Panc1 (cell line): ENCODE measurements at places on chromosomes 2 and 18.

DNA sequence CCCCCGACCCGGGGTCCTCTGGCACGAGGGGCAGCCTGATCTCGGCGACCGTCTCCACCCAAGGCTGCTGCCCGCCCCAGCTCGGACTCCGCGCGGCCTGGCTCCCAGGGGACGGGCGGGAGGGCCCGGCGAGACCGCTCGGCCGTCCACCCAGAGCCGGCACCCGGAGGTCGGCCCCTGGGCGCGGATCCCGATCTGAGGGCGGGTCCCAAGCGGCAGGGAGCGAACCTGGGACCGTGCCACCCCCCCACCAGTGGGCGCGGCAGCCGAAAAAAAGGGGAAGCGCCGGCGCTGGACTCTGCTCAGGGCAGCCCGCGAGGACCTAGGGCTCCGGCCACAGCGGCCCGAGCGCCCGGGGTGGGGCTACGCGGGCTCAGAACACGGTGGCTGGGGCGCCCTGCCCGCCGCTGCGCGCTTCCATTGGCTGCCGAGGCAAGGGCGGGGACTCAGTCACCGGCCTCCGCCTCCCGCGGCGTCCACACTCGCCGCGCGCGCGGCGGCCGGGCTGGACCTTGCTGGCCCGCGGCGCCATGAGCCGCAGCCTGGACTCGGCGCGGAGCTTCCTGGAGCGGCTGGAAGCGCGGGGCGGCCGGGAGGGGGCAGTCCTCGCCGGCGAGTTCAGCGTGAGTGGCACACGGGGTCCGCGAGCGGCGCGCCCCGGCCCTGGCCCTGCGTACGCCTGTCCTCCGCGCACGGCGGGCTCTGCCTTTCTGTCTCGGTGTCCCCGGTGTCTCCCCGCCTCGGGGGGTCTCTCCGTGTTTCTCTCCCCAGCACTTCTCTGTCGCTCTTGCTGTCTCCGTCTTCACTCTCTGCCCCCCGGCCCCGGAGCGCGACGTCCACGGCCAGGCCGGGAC is at the start of gene PTPN18:
PTPN18 (plus strand) TSS at position 479 of the 854 bp plus-strand sequence; CDS start at position 531, 52 bp downstream.
- no peak for DNase-seq

DNA sequence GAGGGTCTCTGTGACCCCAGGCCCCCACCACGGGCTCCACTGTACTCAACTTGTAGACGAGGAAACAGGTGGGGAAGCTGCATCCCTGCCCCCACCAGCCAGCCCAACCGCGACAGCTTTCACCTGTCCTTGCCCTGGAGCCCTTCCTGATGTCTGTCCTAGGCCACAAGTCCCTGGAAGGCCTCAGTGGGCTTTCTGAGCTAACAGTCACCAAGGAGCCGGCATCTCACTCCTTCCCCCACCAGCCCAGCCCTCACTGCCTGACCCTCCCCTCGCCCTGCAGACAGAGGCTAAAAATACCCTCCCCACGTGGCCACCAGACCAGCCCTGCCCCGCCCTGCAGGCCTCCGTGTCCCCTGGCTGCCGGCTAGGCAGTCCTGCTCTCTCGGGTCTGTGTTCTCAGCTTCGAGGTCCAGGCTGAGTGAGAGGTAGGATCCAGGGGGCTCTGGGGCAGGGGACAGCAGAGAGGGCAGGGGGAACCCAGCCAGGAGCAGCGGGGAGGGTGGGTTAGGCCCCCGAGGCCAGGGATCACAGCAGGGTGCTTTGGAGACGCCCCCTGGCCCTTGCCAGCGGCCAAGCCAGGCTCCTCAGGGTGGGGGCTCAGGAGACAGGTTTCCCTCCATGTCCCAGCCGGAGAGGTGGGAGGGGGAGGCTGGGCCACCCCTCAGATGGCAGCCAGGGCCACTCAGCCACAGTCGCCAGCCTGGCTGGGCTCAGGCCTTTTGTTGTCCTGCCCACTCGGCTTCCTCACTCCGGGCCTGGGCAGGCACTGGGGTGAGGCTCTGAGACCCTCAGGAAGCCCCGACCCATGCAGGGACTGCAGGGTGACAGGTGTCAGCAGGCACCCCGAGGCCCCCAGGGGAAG is at the start of gene KLHL30:
KLHL30 (plus strand) TSS at position 338 of the 865 bp plus-strand sequence. CDS start 2,087 bp downstream, outside the sequence.
- DNase-seq: no peak

DNA sequence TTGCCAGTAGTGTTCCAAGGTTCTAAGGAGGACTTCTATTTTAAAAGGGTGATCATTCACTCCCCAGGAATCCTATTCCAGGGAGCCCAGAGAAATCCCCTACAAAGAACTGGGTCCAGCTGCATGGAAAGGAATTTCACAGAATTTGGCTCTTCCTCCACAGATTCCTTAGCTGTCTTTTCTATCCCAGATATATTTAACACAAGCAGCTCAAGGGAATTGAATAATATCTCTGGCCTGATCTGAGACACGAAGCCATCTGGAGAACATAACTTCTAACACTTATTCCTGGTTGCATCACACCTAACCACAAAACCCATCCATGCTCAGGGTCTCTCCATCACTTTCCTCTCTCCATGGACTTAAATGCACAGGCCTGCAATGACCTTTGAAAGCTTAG is 306.7 kb upstream of the ACVR2A start:
- no peak for DNase-seq

DNA sequence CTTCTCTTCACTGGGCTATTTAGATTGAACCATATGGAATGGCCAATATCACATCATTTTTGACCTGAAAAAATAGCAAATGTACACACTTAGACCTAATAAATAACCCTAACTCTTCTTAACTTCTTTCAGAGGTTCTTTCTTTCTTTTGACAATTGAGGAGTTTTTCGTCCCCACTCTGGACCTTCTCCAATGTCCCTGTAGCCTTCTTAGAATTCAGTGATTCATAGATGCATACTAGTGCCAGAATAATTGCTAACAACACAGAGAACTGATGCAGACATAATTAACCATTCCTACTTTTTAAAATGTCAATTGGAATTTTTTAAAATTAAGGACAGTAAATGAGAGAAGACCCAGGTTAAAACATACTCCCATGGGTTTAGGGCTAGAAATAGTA is 20.0 kb downstream of the DAPL1 start:
- no peak for DNase-seq

DNA sequence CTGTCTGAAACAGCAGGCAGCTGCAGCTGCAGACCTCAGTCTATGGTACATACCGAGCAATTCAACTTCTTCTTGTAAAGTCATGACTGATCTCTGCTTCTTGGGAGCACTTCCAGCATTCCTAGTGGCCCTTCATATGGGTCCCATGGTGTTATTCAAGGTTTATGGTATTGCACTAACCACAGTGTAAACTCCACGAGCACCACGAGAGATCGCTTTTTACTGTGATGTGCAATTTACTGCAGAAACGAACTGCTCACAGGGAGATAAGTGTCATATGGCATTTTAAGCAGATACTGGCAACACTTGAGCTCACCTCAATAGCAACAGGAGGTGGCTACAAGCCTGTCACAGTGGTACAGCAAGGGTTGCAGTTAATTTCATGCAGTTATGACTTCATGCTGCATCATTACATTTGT is 38.6 kb upstream of the SH3BP4 start:
- no peak for DNase-seq

- DNase-seq: no peak
Observed at GRCh38 chr2:8496617-8497016, 185.2 kb upstream of the ID2 start.

GRCh38 chr2:119749477-119750012 is 10.2 kb upstream of the PTPN4 start:
- no peak for DNase-seq

DNA sequence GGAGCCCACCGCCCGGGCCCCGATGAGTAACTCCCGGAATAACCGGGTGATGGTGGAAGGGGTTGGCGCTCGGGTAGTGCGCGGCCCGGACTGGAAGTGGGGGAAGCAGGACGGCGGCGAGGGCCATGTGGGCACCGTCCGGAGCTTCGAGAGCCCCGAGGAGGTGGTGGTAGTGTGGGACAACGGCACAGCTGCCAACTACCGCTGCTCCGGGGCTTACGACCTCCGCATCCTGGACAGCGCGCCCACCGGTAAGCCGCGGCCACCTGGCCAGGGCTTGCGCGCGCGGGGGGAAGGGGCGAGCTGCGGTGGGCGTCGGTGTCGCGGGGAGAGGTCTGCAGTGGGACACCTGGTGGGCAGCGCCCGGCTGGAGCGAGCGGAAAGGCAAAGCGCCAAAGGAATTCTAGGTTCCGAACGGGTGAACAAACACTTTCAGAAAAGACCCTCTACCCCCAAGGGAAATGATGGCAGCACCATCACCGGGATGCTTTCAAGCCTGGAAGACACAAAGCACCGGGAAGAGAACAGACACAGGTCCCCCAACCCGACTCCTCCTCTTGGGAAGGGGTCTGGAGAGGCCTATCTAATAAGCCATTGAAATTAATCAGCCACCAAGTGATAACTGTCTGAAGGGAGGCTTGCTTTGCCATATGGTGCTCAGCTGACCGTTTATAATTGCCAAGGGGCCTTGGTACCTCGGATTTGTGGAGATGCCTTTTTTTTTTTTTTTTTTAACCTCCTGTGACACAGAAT is 1.1 kb downstream of the MIB1 start:
- no peak for DNase-seq

- no peak for DNase-seq
Observed at GRCh38 chr2:27158468-27158867, 9.7 kb downstream of the TCF23 start.

- DNase-seq: no peak
Observed at GRCh38 chr18:31010601-31011000, 31.9 kb downstream of the DSC3 start.

- DNase-seq: no peak
Observed at GRCh38 chr2:58313926-58314325, 72.8 kb upstream of the FANCL start.

- no peak for DNase-seq
Observed at GRCh38 chr2:43798300-43798699, 24.5 kb downstream of the DYNC2LI1 start.

DNA sequence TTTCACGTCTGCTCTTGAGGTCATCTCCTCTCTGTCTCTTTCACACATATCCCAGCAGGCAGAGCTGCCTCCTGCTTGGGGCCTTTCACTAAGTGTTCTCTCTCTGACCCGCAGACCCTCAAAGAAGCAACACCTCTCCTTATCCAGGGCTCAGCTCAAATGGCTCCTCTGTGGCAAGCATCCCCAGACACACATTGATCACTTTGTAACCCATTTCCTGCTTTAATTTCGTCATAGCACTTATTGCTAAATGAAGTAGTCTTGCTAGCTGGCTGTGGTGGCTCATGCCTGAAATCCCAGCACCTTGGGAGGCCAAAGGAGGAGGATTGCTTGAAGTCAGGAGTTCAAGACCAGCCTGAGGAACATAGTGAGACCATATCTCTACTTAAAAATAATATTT is 41.4 kb downstream of the SGPP2 start:
- no peak for DNase-seq

DNA sequence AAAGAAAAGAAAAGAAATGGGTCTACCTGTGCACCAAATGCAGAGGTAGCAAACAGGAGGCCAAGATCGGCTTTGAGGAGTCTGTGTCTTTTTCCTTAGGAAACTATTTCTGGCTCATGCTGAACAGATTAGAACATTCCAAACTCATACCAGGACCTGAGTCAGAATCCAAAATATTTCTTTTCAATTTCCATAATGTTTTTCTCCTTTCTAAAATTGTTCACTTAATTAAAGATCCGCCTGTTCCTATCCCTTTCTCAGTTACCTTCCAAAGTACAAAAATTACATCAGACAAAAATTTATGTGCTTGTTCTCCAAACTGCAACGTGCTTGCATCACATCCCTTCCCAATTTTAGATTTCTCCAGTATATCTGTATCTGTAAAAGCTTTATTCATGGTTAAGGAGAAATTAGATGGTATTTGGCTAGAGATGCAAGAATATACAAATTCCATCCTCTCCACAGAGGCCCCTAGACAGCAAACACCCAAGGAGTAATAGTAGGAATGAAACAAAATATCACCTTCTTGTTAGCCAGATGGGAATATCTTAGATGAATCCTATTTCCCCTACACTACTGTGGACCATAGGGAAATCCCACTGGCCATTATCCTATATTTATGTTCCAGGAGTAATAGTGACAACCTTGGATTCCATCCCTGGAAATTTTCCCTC is 130.6 kb downstream of the LNPK start:
- no peak for DNase-seq

DNA sequence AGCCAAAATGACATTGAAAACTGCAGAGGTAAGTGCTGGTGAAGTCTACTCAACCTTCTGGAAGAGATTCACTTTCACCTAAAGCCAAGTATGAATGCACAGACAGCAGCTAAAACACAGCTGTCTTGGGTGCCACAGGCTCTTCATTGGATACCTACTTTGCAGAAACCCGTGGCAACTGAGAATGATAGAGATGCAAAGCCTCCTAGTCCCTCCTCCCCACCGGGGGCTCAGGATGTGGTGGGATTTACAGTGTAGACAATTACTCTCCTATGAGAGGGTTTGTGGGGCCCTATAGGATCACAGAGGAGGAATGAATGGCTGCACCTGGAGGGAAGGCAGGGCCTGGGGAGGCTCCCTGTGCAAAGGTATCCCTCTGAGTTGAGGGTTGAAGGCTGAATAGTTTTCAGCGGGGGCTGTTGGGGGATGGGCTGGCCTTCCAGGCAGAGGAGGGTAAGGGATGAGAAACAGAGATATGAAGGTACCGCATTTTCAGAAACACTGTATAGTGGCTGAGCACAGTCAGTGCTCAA is 131.6 kb downstream of the RNF144A start:
- DNase-seq: no peak

DNA sequence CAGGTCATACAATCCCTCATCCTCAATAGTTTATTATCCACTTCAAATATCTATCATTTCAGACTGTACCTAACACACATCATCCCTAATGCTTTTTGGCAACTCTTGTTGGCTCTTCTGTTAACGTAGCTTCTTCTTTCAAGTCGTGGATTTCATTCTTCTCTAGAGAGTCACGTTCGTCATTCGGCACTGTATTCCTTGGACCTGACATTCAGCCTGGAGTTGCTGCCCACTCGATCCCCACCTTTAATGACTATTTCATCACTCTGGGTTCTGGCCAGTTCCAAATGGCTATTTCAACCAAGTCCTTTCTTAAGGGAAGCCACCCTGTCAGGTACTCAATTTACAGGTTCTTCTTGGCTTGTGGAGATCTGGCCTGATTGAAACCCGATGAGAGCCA is 192.2 kb upstream of the RASGRP3 start:
- DNase-seq: no peak

GRCh38 chr2:138213084-138213483 is 248.8 kb downstream of the HNMT start:
- DNase-seq: no peak

DNA sequence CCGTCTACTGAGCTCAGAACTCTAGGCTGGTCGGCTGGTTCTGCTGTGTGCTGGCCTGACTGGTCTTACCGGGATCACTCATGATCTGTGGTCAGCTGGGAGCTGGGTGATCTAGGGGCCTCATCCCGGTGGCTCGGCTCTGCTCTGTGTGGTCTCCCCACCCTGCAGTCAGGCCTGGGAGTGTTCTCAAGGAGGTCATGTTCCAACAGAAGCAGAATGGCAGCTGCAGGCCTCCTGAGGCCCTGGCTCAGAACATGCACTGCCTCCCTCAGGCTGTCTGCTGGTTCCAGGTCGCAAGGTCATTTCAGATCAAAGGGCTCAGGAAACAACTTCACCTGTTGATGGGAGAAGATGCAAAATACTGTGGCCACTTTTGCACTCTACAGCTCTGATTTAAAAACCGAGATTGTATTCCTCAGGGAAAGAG is 81.1 kb upstream of the RFX8 start:
- DNase-seq: no peak

- no peak for DNase-seq
Observed at GRCh38 chr2:158459161-158460003, 2.6 kb downstream of the PKP4 start.
